ENCODE measurements at places on chromosomes 6 and 20.

DNA sequence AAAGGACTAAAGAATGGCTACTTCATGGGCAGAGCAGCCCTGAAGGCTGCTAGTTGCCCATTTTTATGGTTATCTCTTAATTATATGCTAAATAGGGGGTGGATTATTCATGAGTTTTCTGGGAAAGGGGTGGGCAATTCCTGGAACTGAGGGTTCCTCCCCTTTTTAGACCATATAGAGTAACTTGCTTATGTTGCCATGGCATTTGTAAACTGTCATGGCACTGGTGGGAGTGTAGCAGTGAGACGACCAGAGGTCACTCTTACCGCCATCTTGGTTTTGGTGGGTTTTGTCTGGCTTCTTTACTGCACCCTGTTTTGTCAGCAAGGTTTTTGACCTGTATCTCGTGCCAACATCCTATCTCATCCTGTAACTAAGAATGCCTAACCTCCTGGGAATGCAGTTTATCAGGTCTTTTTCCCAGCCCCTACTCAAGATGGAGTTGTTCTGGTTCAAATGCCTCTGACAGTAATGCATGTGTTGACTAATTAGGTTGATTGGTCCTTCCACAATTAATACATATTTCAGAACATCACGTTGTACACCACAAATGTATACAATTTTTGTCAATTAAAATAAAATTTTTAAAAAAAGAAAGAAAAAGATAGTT, 139.5 kb downstream of the PDE7B start:
- no peak for DNase-seq

- DNase-seq, result peak; percentile 46
These were observed 28.3 kb upstream of the PREP start for GRCh38 chr6:105431226-105431625.

DNA sequence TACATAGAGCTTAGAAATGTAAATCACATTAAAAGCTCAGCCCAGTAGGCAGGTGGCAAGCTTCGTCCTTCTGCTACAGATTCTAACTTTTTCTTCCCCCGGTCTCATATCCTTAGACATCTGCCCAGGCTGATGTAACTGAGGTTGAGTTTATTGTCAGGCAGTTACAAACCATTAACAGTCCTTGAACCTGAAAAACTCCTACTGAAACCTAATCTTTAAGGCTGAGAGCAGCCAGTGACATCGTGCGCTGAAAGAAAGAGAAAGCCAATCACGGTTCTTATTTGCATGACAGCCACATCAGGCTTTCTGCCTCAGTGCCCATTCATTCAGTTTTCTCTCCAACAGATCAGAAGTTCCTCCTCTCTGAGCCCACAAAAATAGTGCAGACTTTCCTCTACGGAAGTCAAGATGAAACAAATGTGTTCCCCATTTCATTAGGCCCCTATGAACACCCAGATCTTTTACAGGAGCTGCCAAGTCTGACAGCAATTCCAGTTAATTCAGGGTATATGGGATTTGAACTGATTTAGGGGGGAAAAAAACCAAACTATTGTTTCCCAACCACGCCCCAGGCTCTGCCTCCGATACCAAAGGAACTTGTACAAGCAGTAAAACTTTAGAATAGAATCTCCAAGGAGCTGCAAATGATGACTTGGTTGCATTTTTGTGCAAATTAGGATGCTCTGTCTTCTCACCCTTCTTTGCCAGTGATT, at the start of gene NHSL1:
Gene NHSL1, minus strand, starts transcription at position 192 of the 716 bp plus-strand sequence. CDS start 204 bp downstream, outside the sequence.
- peak; percentile 65 for DNase-seq

GRCh38 chr6:37130704-37131103, 39.2 kb upstream of the PIM1 start:
- DNase-seq, result peak; percentile 60

GRCh38 chr20:21244808-21245207, 58.3 kb upstream of the XRN2 start:
- DNase-seq, result no peak

- DNase-seq, result no peak
These were observed 35.1 kb downstream of the MAP3K5 start for GRCh38 chr6:136757150-136757549.

- no peak for DNase-seq
These were observed 70.2 kb downstream of the SSR1 start for GRCh38 chr6:7242835-7243178.

DNA sequence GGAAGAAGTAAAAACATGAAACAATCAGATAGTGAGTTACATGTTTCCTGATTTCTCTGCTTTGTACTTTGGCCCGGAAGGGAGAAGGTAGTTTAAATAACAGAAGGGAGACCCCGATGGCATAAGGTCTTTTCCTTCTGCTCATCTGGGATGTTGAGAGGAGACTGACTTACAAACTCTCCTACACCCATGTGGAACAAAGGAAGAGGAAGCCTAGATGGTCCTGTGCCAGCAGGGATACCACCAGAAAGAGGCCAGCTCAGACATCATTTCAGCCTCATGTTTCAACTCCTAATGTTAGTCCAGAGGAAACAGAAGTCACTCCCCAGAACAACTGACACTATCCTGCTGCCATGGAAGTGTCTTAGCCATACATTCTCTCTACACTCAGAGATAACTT, 250.7 kb upstream of the NOX3 start:
- no peak for DNase-seq

- DNase-seq, result peak; percentile 79
These were observed 857 bp downstream of the TAP2 start for GRCh38 chr6:32837651-32838113.

GRCh38 chr6:48511378-48511777, 400.4 kb upstream of the PTCHD4 start:
- DNase-seq, result no peak

DNA sequence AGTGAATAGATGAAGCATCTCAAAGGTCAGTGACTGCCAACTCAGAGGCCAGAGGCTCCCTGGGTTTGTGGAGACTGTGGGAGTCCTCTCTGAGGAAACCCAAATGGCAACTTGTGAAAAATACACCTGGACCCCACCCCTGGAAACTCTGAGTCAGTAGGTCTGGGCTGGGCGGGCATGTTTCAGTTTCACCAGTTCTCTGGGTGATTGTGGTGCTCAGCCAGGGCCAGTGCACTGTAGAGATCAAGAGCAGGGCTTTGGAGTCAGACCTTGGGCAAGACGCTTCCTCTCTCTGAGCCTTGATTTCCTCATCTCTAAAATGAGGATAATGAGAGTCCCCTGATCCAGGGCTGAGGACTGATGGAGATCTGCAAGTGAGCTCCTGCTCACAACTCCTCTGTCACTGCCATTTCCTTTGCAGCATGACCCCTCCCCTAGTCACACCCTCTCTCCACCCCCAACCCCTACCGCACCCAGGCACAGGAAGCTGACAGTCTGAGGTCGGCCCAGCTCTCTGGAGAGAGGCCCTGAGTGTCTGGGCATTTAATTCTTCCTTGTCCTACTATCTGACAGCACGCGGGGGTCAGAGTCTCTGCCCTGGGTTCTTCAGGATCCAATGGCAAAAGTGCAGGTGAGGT, 5.1 kb downstream of the DEF6 start:
- DNase-seq, result peak; percentile 93

DNA sequence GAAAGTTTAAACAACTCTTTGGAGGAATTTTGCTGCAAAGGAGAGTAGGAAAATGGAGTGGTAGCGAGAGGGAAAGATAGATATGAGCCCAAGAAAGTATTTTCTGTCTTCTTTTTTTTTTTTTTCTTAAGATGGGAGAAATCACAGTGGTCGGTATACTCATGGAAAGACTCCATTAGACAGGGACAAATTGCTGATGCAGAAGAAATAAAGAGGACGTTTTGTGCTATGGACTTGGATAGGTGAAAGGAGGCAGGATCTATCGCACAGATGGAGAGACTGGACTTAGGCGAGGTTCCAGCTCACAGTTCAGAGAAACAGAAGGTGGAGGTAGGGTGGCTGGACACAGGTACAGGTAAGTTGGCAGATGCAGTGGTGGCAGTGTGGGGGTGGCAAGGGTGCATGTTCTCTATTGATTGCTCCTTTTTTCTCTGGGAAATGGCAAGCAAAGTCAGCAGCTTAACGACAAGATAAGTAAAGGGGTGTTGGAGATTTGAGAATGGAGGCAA, 44.2 kb upstream of the ARMC2 start:
- no peak for DNase-seq

DNA sequence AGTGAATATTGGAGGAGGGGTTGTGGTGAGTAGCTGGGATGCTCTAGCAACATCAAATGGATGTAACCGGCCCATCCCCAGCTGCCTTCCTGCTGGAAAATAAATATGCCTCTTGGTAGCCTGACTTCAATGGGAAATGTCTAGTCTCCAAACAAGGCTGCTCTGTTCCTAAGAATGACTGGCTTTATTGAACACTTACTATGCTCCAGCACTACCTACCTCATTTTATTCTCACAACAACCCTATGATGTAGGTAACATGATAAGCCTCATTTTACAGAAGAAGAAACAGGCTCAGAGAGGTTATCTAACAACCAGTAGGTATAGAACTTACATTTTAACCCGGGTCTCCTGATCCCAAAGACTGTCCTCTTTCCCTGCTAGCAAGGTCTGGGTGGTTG, 93.6 kb downstream of the FYN start:
- no peak for DNase-seq

- no peak for DNase-seq
These were observed 13.8 kb upstream of the ZBP1 start for GRCh38 chr20:57633945-57634491.

GRCh38 chr6:105111105-105111504, 68.7 kb downstream of the POPDC3 start:
- DNase-seq, result no peak

DNA sequence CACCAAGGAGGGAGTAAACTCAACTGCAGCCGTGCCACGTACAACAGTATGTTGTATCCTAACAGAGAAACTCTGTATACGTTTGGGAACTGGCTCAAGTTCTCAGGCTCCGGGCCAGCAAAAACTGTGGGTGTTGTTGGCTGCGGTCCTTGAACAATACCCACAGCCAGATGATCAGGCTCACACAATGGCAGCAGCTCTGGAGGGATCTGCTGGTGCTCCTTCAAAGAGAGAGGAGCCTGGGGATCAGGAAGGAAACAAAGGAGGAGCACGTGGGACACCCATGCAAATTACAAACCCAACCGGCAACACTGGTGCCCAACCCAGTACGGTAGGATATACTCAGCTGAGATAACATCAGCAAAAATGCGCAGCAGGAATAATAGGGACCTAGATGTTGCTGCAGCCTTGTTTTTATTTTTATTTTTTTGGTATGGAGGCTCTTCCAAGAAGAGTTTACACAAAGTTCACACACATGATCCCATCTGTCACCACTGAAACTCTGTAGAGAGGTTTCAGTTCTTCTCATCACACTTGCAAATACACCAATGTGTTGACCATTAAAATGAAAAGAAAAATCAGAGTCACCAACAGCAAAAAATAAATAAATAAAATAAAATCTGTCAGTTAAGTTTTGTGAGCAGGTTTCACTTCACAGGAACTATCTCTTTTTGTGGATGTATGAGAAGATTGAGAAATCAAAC, 41.2 kb upstream of the PDE10A start:
- DNase-seq, result no peak

DNA sequence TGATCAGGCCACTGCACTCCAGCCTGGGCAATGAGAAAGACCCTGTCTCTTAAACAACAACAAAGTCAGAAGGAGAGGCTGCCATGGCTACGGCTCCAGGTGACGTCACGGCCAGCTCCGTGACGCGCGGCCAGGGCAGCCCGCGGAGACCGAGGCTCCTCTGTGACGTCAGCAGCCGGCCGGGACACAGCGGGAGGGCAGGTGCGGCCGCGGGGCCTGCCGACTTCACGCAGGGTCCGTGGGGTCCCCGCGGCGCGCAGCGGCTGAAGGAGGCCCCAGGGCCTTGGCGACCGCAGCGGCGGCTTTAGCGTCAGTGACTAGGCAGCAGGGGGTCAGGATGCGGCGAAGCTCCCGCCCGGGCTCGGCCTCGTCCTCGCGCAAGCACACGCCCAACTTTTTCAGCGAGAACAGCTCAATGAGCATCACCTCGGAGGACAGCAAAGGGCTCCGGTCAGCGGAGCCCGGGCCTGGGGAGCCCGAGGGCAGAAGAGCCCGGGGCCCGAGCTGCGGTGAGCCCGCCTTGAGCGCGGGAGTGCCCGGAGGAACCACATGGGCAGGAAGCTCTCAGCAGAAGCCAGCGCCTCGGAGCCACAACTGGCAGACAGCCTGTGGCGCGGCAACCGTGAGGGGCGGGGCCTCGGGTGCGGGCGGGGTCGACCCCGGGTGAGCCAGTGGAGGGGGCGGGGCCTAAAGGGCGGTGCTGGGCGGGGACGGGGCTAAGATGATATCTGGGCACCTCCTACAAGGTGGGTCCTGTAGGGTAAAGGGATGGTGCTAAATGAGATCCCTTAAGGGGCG, at the start of gene SPAG4:
Gene SPAG4, plus strand, starts transcription at position 163 of the 798 bp plus-strand sequence. Its CDS starts 175 bp downstream, at position 338.
- DNase-seq, result peak; percentile 99

GRCh38 chr6:17015144-17015543, 86.7 kb upstream of the STMND1 start:
- peak; percentile 77 for DNase-seq

- DNase-seq, result no peak
These were observed 8.6 kb downstream of the CD83 start for GRCh38 chr6:14126191-14126590.

DNA sequence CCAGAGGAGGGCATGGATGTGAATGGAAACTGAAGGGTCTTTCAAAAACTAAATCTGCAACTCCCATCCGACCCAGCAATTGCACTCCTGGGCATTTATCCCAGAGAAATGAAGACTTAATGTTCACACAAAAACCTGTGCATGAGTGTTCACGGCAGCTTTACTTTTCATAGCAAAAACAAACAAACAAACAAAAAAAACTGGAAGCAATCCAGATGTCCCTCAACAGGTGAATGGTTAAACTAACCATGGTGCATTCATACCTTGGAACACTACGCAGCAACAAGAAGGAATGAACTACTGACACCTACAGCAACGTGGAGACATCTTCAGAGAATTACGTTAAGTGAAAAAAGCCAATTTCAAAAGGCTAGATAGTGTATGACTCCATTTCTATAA, 32.2 kb downstream of the PMEPA1 start:
- DNase-seq, result no peak

GRCh38 chr6:34484899-34485298, 19.0 kb downstream of the PACSIN1 start:
- peak; percentile 76 for DNase-seq

GRCh38 chr6:125257351-125257750, 44.4 kb downstream of the HDDC2 start:
- DNase-seq, result no peak

DNA sequence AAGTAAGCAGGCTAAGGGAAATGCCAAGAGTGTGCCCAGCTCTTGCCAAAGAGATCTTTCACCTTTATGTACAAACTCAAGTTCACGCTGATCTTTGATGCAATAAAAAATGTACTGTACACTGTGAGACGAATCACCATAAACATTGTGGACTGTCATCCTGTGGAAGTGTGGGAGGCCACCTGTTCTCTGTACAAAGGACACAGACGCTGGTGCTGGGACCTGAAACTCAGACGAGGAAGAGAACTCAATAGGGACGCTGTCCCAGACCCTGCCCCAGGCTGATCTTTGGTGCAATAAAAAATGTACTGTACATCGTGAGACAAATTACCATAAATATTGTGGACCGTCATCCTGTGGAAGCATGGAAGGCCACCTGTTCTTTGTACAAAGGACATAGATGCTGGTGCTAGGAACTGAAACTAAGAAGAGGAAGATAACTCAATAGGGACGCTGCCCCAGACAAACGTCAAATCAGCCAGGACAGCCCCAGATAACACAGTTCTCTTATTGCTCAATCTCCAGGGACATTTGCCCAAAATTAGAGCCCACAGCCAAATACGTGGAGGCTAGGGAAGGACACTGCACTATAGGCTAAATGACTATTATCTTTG, 312.7 kb upstream of the SGK1 start:
- no peak for DNase-seq

- peak; percentile 51 for DNase-seq
These were observed 996 bp upstream of the PRDM1 start for GRCh38 chr6:106084989-106085691.
